ENCODE measurements at places on chromosomes 12 and 14.

GRCh38 chr14:69614592-69614991 is 3.2 kb downstream of the SUSD6 start:
- DNase-seq: no peak

DNA sequence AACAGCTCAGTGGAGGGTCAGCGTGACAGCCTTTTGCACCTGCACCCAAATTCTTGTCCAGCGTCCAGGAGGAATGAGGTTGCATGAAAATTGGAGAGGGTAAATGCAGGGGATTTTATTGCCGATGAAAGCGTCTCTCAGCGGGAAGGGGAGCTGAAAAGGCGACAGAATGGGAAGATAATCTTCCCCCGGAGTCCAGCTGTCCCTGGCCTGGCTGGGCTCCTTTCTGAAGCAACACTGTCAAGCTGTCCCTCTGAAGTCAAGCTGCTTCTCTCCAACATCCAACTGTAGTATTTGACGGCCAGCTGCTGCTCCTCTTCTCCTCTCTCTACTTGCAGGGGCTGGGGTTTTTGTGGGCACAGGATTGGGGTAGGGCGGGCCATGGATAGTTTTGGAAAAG is 32.7 kb downstream of the NOPCHAP1 start:
- DNase-seq: no peak

GRCh38 chr14:20971705-20972021 is 16.4 kb downstream of the RNASE2 start:
- DNase-seq: no peak

DNA sequence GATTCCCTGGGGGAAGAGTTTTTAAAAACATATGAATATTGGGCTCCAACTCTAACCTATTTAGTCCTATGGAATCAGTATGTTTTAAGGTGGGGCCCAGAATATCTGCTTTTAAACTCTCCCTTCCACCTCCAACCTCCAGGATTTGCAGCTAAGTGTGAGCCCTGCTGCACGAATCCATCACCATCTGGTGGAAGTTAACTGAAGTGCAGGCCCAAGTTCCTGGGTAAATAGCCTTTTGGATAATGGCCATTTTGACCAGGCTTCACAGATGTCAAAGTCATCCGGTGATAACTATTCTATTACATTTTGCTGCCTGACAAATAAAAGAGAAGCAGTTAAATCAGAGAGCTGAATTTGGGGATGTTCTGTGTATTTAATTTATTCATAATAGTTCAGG is 58.1 kb upstream of the RMST start:
- DNase-seq: peak; percentile 16

GRCh38 chr12:51247523-51248206 is 9.0 kb downstream of the DAZAP2 start:
- no peak for DNase-seq

DNA sequence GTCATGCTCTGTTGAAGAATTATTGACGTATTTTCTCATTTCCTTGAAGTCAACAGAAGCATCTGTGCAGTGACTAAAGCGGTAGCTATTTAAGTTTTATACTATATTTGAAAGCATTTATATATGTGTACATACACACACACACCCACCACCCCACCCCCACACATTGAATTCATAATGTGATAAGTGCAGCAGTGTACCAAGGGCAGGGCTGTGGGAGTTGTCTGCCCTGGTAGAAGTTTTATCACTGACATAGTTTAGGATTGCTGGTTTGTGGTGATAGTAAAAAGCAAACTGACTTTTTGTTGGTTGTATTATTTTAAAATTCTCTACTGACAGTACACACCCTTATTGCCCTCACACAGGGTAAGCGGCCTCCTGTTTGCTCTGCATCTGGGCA is 39.1 kb downstream of the GAS2L3 start:
- no peak for DNase-seq

GRCh38 chr12:46219132-46219876 is 49.5 kb downstream of the SLC38A1 start:
- DNase-seq: no peak

GRCh38 chr12:30874455-30875321 is 51.9 kb upstream of the TSPAN11 start:
- DNase-seq: no peak

DNA sequence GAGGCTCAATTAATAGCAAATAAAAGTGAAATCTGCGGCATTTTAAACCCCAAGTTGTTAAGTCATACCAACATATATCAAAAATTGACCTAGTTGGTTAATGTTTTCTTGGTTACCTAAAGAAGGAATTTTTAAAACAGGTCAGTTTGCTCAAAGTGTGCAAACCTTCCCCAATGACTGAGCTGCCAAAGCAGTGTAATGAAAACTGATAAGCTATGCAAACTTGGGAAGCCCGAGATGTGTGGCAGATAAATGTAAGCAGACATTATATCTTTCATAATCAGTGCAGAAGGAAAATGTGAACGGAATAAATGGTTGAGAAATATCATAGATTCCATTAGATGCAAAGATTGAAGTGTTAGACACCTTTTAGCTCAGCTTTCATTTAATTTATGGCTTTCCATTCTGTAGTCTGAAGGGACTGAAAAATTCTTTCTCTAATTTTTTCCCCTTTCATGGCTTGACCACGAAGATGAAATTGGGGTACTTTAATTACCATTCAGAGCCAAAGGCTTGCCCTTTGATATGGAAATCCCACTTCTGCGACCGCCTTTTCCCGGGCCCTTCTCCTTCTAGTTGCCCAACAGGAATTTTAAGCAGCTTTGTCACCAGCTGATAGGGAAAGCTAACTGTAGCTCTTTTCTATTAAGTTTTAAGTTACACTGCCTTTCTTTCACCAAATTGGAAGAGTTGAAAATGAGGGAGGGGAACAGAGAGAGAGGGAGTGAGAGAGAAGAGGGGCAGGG is 306.6 kb upstream of the SOX5 start:
- DNase-seq: no peak

DNA sequence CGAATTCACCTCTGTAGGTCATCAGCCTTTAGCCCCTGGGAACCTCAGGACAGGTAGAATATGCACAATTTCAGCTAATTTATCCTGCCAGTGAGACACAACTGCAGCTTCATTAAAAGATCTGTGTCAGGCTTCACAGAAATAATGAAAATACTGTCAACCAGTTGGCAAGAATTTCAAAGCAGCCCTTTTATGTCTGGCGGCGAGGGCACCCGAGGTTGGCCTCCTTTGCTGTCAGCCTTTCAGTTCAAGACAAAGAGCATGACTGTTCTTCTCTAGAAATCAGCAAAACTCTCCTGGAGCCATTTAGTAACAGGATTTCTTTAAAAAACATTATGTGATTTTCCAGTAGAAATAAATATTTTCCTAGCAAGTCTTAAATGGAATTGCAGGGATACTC is 75.9 kb downstream of the BBS10 start:
- DNase-seq: no peak

GRCh38 chr14:103886304-103887169 is 39.2 kb upstream of the PPP1R13B start:
- DNase-seq: no peak

GRCh38 chr14:101495827-101496775 is 65.2 kb upstream of the DIO3 start:
- DNase-seq: no peak

DNA sequence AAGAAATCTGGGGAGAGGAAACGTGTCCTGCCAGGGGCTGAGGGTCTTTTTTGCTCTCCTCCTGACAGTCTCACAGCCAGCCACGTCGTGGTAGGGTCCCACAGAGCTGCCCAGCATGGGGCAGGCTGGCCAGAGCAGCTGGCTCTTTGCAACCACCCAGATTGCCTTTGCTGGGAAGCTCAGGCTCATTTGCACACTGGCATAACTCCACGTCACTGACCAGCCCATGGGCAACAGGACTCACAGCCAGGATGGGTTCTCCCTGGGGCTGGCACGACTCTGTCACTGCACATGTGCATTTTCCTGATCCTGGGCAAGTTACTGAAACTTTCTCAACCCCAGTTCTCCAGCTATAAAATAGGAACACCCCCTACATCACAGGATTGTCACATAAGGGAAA is 242.2 kb downstream of the DPF3 start:
- DNase-seq: no peak

GRCh38 chr12:40225984-40226602 is 1.3 kb downstream of the LRRK2 start:
- no peak for DNase-seq

- no peak for DNase-seq
These were observed 7.3 kb upstream of the C2CD5 start for GRCh38 chr12:22551624-22552023.

DNA sequence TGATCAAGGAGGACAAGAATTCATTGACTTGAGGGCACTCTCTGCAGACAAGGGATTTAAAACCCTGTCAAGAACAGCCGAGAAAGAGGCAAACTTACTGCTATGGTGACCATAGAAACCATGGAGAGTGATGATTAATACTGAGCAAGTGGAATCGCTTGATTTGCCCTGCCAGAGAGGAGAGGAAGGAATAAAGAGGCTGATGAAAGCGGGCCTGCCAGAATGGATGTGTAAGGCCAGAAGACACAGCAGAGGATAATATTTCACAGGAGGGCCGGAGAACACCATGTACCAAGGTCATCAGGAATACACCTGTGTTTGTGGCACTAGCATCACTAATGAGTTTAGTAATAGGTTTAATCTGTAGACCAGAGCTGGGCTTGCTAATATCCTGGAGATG is 221.8 kb upstream of the DCN start:
- no peak for DNase-seq

- DNase-seq: no peak
These were observed 73.3 kb downstream of the CEP128 start for GRCh38 chr14:80868260-80868659.

GRCh38 chr14:55111122-55111708 is 17.8 kb upstream of the LGALS3 start:
- DNase-seq: no peak

DNA sequence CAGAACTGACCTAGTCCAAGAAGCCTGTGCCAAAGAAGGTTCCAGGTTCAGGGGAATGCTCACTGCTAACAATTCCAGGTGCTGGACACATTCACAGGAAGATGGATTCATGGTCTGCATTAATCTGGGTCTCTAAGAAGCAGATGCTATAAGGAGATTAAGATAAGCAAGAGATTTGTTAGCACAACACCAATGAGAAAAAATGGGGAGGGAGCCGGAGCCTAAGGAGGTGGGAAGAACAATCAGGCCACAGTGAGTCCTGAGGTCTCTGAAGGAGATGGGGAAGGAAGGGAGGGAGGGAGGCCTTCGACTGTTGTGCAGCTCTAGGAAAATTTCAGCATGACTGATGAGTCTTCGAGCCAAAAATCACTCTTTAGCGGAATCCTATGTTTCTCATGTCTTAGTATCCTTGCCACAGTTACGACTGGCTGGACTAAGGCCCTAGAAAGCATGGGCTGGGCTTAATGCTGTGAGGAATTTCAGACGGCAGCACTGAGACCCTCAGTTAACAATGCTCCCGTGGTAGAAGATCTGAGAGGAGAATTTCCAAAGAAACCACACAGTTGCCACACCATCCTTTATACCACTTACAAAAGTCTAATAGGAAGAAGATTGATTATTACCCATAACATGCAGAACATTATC is 31.5 kb upstream of the PTGDR start:
- DNase-seq: no peak

- no peak for DNase-seq
These were observed 3.0 kb upstream of the NPFF start for GRCh38 chr12:53510181-53510812.

- no peak for DNase-seq
These were observed 202.3 kb upstream of the IGF1 start for GRCh38 chr12:102682366-102683289.

GRCh38 chr14:98070536-98070935 is 1201.5 kb downstream of the BCL11B start:
- no peak for DNase-seq

DNA sequence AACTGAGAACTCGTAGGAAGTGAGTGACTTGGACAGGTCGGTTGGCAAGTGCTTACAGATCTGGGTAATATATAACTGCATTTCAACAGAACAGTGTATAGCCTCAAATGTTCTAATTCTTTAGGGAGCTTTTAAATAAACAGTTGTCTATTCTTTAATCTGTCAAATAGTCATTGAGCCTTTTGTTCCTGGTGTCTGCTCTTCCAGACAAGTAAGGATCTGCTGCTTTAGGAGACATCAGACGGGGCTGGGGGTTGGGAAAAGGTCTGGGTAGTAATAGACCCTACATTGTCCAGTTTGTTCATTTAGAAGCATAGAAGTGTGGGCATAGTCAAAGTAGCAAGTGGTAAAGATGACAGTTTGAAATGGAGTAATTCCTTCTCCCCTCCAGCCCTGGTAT is 2.0 kb downstream of the PTPN11 start:
- DNase-seq: no peak

DNA sequence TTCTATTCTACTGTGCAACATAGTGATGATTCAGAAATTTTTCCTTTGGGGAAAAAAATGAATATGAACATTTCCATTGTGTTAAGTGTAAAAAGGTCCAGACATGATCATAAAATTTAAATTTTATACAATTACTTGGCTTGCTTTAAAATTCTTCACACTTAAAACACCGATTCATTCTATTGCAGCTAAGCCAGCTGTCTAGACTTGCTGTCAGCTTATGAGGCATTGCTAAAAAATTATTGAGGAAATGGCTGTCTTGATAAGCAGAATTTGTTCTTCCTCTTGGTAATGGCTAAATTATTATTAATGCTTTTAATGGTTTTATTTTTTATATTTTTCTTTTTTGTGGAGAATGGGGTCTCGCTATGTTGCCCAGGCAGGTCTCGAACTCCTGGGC is 1.8 kb downstream of the LYSET start:
- no peak for DNase-seq

GRCh38 chr12:45977620-45978019 is 12.8 kb downstream of the SCAF11 start:
- no peak for DNase-seq

Data from EL (cell line).